ENCODE measurements at places on chromosomes 1 and 21. TPM values are rescaled to one million over a fixed set of nuclear protein-coding genes. Genes with fewer than 3 reads are reported as not detected.

DNA sequence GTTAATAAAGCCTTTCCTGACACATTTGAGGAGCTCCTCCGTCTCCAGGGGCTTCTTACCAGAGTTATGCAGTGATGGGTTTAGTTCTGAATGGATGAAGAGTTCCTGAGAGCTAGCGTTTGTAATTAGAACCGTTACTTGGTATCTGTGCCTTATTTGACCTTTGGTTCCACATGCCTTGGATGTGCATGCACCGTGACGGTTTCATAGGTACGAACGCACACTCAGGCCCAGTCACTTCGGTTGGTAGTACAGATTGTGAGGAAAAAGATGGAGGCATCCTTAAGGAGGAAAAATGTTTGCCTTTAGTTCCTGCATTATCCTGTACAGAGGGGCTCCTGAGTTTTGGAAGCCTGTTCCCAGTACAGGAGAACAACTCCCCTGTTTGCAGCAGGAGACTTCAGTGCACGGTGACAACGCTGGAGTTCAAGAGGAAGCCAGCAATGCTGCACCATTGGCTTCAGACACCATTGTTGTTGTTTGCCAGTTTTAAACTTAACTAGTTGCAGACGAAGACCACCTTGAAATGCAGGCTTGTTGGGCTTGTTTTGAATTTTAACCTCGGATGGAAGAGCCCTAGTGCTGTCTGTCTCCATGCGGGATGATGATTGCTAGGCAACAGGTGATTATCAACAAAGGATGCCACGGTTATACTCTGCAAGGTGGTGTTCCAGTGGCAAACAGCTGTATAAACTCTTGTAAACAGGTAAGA lies 8.2 kb downstream of the RBM15 start:
- no peak overlapping the region for H3K27ac ChIP-seq
- no peak overlapping the region for H3K4me3 ChIP-seq
- peaks cover 90% of the 10 kb centered on the region for H3K4me1 ChIP-seq
- peaks cover 15% of the 10 kb centered on the region for H3K36me3 ChIP-seq

- H3K27ac ChIP-seq = no peak overlapping the region
- no peak for DNase-seq
- no peaks in the 10 kb centered on the region for H3K4me1 ChIP-seq
- no peak overlapping the region for H3K4me3 ChIP-seq
These were observed 118.8 kb upstream of the PBX1 start for GRCh38 chr1:164440232-164440631.

GRCh38 chr1:203199816-203200571 lies 13.5 kb upstream of the CHI3L1 start:
- no peak overlapping the region for H3K27ac ChIP-seq
- no peak for DNase-seq
- H3K4me3 ChIP-seq = no peak overlapping the region
- no peaks in the 10 kb centered on the region for H3K4me1 ChIP-seq

DNA sequence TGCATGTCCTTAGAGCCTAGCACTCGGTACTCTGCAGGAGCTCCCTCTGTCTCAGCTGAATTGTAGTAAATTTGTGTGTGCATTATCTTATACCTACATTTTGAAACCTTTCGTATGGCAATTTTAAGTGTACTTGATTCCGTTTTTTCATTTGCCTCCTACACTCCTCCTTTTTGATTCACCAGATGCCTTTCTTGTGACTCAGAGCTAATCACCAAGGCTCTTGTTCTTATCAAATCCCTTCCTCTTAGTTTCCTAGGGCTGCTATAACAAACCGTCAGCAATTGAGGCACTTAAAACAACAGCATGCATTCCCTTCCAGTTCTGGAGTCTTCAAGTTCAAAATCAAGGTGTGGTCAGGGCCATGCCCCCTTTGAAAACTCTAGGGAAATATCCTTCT lies 261.0 kb downstream of the ASTN1 start:
- no peak overlapping the region for H3K27ac ChIP-seq
- H3K4me3 ChIP-seq = no peak overlapping the region
- DNase-seq = no peak
- H3K27me3 ChIP-seq = peaks cover 3% of the 10 kb centered on the region

DNA sequence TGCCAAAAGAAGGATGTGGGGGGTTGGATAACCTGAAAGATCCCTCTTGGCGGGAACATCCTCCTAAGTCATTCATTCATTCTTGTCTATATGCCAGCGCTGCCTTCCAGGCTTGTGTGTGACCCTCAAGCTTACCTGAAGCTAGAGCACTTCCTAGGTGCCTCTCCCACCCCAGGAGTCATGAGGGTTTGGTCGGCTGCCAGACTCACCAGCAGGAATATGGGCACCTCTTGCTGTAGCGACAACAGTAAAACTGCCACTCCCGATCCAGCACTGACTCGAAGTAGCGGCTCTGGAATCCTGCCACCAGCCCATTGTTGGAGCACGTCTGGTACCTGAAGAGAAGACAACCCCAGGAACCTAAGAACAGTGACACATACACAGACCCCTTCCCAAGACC lies 15.0 kb downstream of the DPT start:
- no peak for DNase-seq
- no peaks in the 10 kb centered on the region for H3K27me3 ChIP-seq
- H3K27ac ChIP-seq = no peak overlapping the region
- no peaks in the 10 kb centered on the region for H3K36me3 ChIP-seq
- H3K4me1 ChIP-seq = no peaks in the 10 kb centered on the region

LCE3E gene
- total RNA-seq = not detected

C1orf56 gene
- 2.4 TPM for total RNA-seq

- H3K27ac ChIP-seq = no peak overlapping the region
- DNase-seq = no peak
- H3K36me3 ChIP-seq = no peaks in the 10 kb centered on the region
- H3K4me1 ChIP-seq = no peaks in the 10 kb centered on the region
- no peaks in the 10 kb centered on the region for H3K27me3 ChIP-seq
- no peak overlapping the region for H3K4me3 ChIP-seq
These were observed 73.6 kb downstream of the GNG12 start for GRCh38 chr1:67759692-67760029.
